ENCODE measurements at places on chromosomes 11 and 22. TPM values are rescaled to one million over a fixed set of nuclear protein-coding genes. Genes with fewer than 3 reads are reported as not detected.

The C22orf15 gene
- total RNA-seq, result 4.9 TPM

DNA sequence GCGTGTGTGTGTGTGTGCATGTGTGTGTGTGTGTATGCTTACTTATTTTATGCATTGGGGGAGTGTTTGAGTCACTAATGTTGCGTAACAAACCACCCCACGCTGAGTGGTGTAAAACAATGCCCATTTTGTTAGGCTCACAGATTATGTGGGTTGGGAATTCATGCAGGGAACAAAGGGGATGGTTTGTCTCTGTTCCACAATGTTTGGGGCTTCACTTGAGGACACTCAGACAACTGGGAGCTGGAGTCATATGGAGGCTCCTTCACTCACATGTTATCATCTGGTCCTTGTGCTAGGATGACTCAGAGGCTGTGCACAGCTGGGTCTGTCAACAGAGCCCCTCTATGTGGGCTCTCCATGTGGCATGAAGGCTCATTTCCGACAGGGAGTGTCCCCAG is 51.3 kb upstream of the LARGE1 start:
- no peak for DNase-seq
- H3K4me1 ChIP-seq, result 0 out of 2 replicates have a peak, but pooled peaks cover 1% of the 10 kb centered on the region
- no peak overlapping the region for H3K27ac ChIP-seq
- H3K27me3 ChIP-seq, result no peaks in the 10 kb centered on the region
- H3K4me3 ChIP-seq, result no peak overlapping the region
- no peaks in the 10 kb centered on the region for H3K36me3 ChIP-seq

DNA sequence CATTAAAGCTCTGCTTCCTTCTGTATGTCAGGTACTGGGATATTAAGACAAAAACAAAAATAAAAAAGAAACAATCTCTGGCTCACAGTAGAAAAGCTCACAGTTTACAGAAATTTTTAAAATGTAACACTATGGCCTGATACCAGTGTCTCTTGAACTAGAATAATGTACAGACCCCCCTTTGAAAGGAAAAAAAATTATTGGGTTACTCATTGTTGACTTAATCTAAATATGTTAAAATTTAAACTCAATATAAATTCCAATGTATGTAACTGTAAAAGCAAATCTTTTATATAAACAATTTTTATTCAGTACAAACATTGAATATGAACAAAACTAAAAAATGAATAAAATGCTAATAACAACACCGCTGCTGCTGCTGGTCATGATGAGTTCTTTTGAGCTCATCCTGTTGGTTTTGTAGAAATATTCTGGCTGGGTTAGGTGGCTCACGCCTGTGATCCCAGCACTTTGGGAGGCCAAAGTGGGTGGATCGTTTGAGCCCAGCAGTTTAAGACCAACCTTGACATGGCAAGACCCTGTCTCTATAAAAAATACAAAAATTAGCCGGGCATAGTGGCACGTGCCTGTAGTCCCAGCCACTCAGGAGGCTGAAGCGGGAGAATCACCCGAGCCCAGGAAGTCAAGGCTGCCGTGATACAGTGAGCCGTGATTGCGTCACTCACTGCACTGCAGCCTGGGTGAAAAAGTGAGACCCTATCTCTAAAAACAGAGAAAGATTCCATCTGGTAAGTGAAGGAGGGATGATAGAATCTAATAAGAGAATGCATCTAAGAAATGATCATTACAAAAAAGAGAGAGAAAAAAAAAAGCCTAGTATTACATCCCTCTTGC is 11.8 kb upstream of the KCNE3 start:
- H3K27me3 ChIP-seq, result no peaks in the 10 kb centered on the region
- H3K4me3 ChIP-seq, result no peak overlapping the region
- H3K4me1 ChIP-seq, result no peaks in the 10 kb centered on the region
- no peak for DNase-seq
- H3K27ac ChIP-seq, result no peak overlapping the region
- H3K36me3 ChIP-seq, result no peaks in the 10 kb centered on the region

GRCh38 chr11:111937461-111937769 is 272 bp downstream of the DIXDC1 start:
- no peak overlapping the region for H3K27ac ChIP-seq
- peaks cover 12% of the 10 kb centered on the region for H3K4me1 ChIP-seq
- H3K36me3 ChIP-seq, result no peaks in the 10 kb centered on the region

GRCh38 chr11:45899448-45900174 is 7.5 kb downstream of the FREY1 start:
- DNase-seq, result peak; percentile 90
- peaks cover 16% of the 10 kb centered on the region for H3K36me3 ChIP-seq
- H3K27ac ChIP-seq, result peak overlapping the region; percentile 81
- 0 out of 2 replicates have a peak, but pooled peaks cover 5% of the 10 kb centered on the region for H3K27me3 ChIP-seq
- H3K4me3 ChIP-seq, result peak overlapping the region; percentile 54

DNA sequence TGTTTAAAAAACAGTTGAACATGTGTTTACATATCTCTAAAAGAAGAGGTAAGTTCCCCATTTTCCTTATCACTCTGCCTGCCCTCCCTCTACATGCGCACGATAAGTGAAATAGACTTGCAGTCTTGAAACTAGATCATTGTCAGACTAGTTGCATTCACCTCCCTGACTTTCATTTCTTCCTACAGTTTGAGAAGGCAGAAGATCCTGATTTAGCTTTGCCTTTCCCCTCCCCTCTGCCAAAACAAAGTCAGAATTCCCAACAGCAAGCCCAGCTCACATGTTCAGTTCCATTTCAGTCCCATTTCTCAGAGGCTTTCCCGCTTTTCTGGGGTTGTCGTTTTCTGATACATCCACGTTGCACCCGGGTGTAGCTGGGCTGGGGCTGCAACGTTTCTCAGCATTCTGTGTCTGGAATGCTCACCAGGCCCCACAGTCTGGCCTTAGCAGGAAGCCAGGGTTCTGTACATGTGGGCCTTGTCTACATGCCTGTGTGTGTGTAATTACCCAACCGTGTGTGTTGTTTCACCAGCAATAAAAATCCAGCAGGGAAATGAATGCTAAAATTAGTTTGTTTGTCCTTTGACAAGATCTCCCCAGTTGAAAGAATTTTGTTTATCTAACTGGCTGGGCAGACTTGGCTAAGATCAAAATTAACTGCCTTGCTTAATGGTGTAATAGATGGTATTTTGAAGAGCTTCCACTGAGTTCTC is 179.2 kb downstream of the DBX1 start:
- no peak overlapping the region for H3K4me3 ChIP-seq
- no peak overlapping the region for H3K27ac ChIP-seq
- no peak for DNase-seq
- no peaks in the 10 kb centered on the region for H3K36me3 ChIP-seq
- H3K4me1 ChIP-seq, result no peaks in the 10 kb centered on the region

GRCh38 chr22:25153961-25154666 is 45.5 kb upstream of the CRYBB3 start:
- no peak overlapping the region for H3K4me3 ChIP-seq
- no peaks in the 10 kb centered on the region for H3K27me3 ChIP-seq
- peaks cover 9% of the 10 kb centered on the region for H3K4me1 ChIP-seq
- DNase-seq, result no peak
- H3K36me3 ChIP-seq, result no peaks in the 10 kb centered on the region

DNA sequence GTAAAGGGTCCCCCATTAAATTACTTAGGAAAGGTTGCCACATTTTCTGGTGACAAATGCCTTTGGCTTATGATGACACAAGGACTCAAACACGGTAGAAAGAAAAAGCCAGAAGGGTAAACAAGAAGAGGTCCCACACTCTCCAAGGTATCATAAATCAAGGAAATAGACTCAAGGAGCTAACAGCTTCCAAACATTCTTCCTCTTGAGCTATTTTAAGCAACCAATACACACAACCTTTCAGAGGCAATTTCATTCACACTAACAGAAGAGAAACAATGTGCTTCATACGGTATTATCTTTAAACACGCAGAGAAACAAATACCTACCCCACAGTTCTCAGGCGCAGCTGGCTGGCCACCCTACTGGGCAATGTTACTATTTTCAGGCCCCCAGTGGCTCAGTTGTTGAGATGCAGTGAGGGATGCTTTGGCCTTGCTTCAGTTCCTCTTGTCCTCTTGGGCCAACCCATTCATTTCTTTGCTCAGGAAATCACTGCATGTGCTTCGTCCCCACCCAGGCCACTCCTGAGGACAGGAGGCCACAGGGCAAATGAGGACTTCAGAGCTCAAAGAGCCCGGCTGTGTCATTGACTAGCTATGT is 15.8 kb downstream of the ABTB2 start:
- H3K27me3 ChIP-seq, result no peaks in the 10 kb centered on the region
- no peaks in the 10 kb centered on the region for H3K4me1 ChIP-seq
- no peak for DNase-seq
- no peak overlapping the region for H3K27ac ChIP-seq

GRCh38 chr11:12274056-12274455 is 103.3 kb upstream of the PARVA start:
- H3K27me3 ChIP-seq, result no peaks in the 10 kb centered on the region
- H3K4me3 ChIP-seq, result no peak overlapping the region
- no peaks in the 10 kb centered on the region for H3K4me1 ChIP-seq
- H3K27ac ChIP-seq, result no peak overlapping the region
- H3K36me3 ChIP-seq, result no peaks in the 10 kb centered on the region

All from H1 (cell line).